Islet precursor cell (in vitro differentiated cells): ENCODE measurements at places on chromosomes 2 and 18.

DNA sequence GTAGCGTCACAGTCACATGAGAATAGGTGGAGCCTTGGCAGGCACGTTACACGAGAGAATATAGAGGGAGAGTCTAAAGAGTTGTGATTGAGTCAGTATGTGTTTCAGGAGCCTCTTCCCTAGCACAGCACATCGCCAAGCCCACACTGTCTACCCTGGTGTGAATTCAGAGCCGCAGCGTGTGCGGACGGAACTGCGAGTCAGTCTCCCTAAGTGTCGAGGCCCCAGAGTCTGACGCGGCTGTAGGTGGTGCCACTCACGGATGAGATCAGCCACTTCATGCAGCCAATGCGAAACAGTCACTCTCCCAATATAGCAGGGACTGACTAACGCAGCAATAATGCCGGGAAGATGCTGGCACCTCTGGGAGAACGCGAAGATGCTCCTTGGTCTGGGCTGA lies 587.3 kb upstream of the ID2 start:
- DNase-seq, result peak; percentile 71

DNA sequence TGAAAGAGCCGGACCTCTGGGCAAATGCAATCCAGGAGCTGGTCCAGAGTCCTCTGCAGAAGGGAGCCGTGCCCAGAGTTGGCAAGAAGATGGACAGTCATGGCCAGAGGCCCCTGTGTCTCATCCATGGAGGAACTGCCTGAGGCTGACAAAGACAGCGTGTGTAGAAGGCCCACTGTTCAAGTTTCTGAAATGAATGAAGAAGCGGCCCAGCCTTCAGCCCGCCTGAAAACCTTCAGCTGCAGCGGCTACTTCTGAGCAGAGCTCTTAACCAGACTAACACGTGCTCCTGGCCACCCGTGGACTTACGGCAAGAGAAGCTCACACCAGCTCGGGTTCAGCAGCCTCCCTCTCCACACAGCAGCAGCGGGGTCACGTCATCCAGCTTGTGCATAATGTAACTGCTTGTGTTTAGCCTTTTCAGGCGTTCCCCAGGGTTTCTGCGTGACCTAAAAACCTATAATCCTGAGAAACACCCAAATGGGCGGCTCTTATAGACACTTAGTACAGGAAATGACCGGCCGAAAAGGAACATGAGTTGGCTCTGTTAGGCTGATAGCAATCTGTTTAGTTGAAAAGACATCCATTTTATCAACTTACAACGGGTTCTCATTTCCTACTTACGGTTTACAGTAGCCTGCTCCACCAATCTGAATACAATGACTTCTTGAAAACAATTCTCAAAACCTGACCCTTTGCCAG lies at the start of gene FAM124B:
FAM124B (minus strand) TSS at position 467 of the 702 bp plus-strand sequence; CDS start at position 128, 339 bp downstream.
- peak; percentile 59 for DNase-seq

- no peak for DNase-seq
These were observed 106.3 kb upstream of the TCF4 start for GRCh38 chr18:55694291-55694690.

- no peak for DNase-seq
These were observed 24.3 kb downstream of the TACR1 start for GRCh38 chr2:75174981-75175380.

GRCh38 chr2:170354388-170354787 lies 176.4 kb downstream of the MYO3B start:
- DNase-seq, result no peak

GRCh38 chr2:200466425-200467418 lies 43.1 kb downstream of the KCTD18 start:
- no peak for DNase-seq

GRCh38 chr2:64904413-64905329 lies 84.5 kb upstream of the SLC1A4 start:
- DNase-seq, result no peak

GRCh38 chr18:61589053-61589723 lies 256.0 kb downstream of the CDH20 start:
- no peak for DNase-seq

GRCh38 chr2:85830645-85831044 lies 58.1 kb downstream of the ST3GAL5 start:
- DNase-seq, result no peak

DNA sequence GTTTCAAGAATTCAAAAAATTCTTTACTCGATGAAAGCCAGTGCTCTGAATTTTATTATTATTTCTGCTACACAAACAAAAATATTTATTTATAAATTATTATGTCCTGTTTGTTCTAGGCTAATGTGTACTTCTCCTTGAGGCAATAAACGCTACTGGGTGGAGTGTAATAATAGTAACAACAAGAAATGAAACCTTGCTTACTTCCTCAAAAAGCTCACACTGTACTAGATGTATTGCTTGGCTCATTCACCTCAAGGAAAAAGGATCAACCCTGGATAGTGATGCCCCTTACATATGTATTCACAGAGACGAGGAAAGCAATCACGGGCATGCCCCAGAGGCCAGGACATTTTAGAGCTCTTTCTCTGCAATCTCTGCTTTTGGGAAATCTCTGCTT lies 685.6 kb upstream of the NXPH2 start:
- no peak for DNase-seq

GRCh38 chr2:65403529-65403915 lies 28.9 kb downstream of the SPRED2 start:
- no peak for DNase-seq

DNA sequence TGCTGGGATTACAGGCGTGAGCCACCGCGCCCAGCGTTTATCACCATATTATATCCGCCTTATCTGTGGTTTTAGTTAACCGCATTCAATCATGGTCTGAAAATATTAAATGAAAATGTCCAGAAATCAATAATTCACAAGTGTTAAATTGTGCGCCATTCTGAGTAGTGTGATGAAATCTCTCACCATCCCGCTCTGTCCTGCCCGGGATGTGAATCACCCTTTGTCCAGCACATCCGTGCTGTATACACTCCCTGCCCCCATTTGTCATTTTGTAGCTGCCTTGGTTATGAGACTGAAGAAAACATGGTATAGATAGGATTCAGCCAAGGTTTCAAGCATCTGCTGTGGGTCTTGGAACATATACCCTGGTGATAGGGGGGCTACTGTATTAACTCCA lies 70.7 kb downstream of the TIMM21 start:
- peak; percentile 4 for DNase-seq

DNA sequence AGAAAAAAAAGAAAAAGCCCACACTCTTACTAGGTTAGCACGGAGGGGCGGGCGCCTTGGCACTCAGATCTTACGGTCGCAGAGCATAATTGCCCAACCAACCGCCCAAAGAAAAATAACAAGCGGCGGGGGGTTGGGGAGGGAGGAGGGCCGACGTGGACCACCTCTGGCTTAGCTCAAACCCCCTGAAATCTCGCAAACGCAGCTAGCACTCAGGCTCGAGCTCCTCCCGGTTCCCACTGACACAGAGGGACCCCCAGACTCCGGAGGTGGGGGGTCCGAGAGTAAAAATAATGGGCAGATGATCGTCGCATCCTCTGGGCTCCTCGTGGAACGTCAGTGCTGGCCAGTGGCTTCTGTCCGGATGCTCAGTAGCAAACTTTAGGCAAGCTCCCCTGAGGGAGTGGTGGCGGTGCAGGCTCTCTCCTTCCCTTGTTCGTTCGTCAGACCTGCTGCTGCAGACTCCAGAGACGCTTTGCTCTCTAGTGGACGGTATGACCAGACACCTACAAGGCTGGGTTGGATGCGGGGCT lies 12.0 kb downstream of the CATIP start:
- DNase-seq, result peak; percentile 86

DNA sequence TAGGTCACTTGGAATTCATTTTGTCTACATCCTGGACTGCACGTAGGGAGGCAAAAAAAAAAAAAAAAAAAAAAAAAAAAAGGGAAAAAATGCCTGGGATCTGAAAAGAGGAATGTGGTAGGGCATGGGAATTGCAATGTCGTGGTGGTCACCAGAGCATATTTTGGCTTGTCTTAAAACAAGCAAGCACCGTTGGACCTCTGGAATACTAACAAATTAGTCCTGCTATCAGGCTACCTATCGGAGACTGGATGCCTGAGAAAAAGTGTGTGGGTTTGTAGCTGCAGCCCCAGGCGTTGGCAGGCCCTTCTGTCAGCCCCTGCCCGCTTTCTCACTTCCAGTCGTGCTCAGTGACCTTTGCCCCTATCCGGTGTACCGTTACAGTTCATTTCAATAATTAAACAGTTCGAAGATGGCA lies 588.5 kb upstream of the ZEB2 start:
- peak; percentile 81 for DNase-seq

- peak; percentile 83 for DNase-seq
These were observed 146.5 kb downstream of the CABLES1 start for GRCh38 chr18:23281626-23282436.

DNA sequence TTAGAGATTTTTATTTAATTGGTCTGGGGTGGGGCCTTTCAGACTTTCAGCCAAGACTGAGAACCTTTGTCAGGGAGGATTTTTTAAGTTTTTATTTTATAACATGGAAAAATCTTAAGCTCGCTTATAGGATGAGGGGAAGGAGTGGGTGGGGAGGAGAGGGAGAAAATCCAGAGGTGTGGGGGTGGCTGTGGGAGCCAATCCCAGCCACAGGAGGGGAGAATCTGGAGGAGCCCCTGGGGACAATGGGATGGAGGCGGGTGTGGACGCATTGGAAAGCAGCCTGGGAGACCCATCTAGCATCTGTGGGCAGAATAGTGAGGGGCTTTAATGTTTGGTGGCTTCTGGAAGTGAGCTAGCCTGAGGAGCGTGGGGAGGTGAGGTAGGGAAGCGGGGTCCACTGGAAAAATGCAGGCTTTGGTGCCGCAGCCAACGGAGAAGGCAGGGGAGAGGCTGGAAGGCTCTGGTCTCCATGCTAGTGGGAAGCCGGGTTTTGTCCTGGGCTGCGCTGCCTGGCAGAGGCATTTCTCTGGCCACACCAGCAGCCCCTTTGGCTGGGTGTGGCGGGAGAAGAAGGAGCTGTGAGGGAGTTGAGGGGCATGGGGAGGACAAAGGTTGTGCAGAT lies 11.5 kb upstream of the INPP5D start:
- DNase-seq, result peak; percentile 40

DNA sequence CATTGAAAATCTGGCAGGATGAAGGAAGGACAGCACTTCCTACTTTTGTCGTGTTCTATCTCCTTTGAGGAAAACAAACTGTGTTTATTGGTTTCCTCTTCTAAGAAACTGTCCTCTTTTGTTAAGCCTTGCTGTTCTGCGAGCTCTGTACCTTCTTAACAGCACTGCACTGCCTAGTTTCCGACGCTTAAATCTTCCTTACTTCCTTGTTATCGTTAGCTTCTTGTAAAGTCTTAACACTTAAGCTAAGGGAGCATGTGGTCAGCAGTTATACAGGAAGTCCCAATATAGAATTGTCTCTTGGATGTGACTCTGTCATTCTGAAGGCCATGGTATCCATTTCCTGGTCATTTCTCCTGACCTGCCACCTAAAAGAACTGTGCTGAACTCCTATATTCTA lies 552.8 kb upstream of the NRP2 start:
- no peak for DNase-seq

- no peak for DNase-seq
These were observed 683 bp downstream of the MBOAT2 start for GRCh38 chr2:9002637-9003365.

DNA sequence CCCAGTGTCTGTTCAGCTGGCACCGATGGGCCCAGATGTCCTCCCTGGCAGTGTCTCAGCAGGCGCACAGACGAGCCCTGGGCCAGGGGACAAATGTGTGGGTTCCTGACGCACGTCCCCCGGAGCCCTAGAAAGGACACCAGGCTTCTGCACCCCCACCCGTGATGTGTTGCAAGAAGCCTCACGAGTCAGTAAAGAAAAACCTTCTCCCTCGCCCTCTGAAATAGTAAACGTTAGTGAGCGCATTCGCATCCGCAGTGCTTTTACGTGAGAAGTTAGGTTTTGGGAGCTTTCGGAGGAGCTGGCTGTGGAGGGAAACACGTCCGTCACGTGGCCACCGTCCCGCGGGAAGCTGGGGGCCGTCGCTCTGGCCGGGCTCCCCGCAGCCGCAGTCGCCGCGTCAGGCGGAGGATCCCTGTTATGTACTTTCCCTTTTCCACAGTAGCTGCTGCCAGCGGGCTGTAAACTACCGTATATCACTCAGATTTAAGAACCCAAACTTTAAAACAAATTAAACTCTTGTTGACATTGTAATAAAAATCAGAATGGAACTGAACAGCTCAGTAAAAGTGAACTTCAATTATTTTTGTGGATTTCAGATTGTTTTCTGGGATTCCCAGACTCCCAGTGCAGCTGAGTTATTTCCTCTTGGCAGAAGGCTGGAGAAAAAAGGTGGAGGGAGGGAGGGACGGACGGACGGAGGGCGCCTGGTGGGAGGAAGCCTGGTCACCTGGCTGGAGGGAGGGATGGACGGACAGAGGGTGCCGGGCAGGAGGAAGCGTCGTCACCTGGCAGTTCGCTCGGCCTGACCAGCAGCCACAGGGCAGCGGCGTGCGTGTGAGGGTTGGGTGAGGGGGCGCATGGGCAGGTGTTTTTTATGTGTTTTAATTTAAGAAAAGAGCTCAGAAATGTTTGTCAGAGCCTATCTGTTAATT lies 112.1 kb downstream of the NFATC1 start:
- peak; percentile 48 for DNase-seq

DNA sequence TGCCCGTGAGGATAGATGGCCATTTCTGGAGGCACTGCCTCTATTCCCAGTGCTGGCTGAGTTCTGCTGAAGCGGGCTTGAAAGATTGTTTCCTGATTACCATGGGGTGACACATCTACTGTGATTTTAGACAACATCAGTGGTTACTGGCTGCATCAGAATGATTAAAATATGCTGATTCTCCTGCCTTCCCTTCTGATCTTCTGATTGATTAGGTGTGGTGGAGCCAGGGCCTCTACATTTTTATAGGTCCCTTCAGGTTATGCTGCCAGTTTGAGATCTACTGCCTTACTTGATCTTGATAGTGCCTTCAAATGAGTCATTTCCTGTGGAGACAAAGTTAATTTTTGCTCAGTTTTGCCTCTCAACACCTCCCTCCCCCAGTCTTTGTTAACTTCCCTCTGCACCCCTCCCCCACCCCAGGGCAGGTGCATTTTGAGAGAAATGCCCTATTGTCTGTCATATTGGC lies 31.6 kb upstream of the SNORC start:
- no peak for DNase-seq

DNA sequence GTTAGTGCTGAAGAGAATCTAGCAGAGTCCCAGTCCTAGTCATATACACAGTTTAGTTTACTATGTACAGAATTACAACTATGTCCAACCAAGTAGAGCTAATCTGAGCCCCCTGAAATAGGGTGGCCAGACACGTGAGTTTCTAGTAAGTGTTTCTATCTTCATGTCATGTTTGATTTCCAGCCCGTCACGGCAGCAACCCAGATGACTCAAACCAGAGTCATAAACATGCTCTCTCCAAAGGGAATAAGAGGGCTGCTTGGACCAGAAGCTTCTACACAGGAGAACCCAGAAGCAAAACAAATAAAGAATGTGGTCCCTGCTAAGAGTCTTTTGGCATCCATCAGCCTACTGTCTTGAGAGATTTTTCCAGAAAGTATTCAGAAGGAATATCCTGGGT lies 64.9 kb upstream of the WIPF1 start:
- DNase-seq, result no peak

- DNase-seq, result no peak
These were observed 126.6 kb upstream of the PDE1A start for GRCh38 chr2:182553483-182553882.

GRCh38 chr2:12456293-12457106 lies 260.2 kb upstream of the TRIB2 start:
- DNase-seq, result no peak
